Effector memory CD4-positive, alpha-beta T cell (primary cell): ENCODE measurements at places on chromosomes 3 and 15.

GRCh38 chr15:68632101-68632500 lies 53.3 kb downstream of the CORO2B start:
- DNase-seq, result no peak

DNA sequence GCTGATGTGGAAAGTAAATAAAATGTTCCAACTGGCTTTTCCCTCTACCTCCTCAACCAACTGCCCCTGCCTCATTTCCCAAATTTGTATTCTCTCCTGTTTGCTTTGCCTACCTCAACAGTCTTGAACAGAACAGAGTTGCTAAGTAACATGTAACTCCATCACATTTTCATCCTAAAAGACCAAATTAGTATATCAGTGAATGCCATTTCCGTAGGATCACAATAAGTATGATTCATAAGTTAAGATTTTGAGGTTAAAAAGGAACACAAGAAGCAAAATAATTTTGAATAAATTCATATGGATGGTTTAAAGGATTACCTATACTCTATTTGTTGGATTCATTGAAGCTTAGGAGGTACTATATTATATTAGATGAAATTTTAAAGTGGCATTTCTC lies 154.9 kb downstream of the ECT2 start:
- no peak for DNase-seq

DNA sequence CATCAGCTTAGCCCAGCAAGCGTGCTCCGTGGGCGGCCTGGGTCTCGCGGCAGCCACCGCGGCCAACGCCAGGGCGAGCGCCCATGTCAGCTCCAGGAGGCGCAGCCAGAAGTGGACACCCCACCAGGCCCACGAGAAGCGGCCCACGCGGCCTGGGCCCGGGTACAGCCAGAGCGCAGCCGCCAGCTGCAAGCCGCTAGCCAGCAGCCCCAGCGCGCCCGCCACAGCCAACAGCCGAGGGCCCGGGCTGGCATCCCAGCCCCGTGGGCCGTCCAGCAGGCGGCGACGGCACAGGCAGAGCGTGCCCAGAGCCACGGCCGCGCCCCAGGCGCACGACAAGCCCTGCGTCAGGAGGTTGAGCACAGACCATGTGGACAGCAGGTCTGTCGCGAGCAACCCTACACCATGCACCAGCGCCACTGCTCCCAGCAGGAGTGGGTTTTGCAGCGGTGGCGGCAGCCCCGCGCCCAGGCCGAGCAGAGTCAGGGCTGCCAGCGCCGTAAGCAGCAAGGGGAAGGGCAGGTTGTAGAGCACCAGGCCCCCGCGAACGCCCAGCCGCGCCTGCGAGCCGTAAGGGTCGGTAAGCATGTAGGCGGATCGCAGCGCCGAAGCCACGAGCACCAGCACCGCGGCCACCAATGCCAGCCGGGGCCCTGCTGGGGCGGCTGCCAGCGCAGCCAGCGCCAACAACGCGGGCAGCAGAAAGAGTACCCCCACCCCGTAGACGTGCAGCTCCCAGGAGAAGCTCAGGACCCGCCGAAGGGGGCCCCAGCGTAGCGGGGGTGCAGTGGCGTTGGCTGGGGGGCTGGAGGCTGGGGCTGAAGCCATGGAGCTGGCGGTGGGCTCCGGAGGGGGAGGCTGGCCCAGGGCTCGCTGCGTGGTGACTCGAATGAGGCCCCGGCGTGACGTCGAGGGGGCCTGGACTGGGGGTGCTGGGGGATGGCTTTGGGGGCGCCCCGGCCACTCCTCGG lies 4.9 kb downstream of the PRRT3 start:
- DNase-seq, result no peak

DNA sequence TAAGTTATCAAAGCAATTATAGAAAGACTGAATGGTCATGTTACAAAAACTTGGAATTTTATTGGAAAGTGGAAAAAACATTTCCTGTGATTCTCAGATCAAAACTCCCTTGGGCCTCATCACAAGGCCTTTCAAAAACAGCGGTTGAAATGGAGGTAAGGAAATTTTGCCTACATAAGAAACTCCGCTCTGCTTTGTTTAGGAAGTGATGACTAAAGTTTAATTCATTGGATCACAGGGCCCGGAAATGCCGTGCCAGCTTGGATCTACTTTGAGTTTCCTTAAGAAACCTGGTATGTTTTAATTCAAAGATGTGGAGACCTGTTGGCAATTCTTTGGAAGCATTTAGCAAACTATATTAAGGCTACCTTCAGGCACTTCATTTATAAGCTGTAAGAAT lies 143.9 kb upstream of the MME start:
- DNase-seq, result no peak

GRCh38 chr15:45522328-45523165 lies at the start of gene SLC30A4:
SLC30A4 (minus strand) TSS chr15:45522755; CDS start chr15:45522354, 401 bp downstream.
- peak; percentile 54 for DNase-seq

DNA sequence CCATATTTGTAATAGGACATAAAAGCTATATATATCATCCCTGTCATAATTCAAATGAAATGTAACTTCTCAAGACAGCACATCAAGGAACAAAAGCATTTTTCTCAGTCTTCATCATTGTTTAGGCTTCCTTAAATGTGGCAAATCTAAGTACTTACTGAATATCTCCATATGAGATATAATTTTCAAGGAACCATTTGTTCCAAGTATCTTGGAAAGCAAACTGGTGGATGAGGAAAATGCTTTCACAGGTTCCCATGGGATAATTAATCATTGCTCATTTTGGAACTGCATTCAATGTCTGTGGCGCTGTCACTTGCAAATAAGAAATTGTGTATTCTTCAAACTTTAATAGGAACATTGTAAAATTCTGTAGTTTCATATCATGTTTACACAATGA lies 52.6 kb upstream of the ZNF385D start:
- no peak for DNase-seq

DNA sequence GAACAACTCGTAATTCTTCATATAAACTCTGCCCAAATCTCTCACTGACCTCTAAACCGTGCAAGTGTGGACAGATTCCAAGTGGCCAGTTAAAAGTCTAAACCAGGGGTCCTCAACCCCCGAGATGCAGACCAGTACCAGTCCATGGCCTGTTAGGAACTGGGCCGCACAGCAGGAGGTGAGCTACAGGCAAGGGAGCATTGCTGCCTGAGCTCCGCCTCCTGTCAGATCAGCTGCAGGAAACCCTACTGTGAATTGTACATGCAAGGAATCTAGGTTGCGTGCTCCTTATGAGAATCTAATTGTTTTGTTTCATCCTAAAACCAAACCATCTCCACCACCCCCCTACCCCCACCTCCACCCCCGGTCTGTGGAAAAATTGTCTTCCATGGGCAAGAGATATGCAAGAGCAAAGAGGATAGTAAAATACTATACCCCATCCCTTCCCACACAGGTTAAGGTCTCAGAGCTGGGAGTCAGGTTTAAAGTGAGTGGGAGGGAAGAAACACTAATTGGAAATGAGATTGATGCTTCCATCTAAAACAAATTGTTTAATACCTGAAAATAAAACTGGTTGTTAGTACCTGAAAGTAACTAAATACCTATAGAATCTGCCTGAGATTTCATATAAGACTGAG lies 54.0 kb downstream of the POLQ start:
- DNase-seq, result no peak

DNA sequence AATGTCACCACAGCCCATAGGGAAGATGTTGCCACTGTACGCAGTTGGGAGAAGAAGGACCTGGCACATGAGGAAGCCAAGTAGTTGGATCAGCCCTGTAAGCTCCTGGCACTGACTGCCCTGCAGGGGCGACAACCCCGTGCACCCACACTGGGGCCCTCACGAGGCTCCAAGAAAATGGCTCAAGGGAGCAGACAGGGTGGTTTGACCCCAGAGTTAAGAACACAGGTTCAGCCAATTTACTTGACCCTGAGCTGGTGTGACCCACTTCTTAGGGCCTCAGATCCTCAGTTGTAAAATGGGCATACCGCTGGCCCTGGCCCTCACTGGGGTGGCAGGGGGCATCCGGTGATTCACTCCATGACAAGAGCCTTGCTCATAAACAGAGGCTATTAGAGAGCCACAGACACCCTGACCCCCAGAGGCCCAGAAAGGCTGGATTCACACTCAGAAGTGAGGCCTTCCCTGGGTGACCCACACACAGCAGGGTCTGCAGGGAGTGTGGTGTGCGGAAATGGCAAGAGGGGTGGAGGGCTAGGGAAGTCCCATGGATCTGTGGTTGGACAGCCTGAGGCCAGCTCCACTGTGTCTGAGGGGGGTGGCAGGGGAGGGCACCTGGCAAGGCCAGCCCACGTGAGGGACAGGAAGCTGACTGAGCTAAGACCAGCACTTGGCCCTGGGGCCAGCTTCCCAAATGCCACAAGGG lies 1.7 kb upstream of the HHATL start:
- DNase-seq, result no peak

- no peak for DNase-seq
Measured at GRCh38 chr3:179244878-179245277, 6.0 kb downstream of the KCNMB3 start.

GRCh38 chr3:189655617-189656016 lies 24.4 kb downstream of the TP63 start:
- DNase-seq, result no peak

DNA sequence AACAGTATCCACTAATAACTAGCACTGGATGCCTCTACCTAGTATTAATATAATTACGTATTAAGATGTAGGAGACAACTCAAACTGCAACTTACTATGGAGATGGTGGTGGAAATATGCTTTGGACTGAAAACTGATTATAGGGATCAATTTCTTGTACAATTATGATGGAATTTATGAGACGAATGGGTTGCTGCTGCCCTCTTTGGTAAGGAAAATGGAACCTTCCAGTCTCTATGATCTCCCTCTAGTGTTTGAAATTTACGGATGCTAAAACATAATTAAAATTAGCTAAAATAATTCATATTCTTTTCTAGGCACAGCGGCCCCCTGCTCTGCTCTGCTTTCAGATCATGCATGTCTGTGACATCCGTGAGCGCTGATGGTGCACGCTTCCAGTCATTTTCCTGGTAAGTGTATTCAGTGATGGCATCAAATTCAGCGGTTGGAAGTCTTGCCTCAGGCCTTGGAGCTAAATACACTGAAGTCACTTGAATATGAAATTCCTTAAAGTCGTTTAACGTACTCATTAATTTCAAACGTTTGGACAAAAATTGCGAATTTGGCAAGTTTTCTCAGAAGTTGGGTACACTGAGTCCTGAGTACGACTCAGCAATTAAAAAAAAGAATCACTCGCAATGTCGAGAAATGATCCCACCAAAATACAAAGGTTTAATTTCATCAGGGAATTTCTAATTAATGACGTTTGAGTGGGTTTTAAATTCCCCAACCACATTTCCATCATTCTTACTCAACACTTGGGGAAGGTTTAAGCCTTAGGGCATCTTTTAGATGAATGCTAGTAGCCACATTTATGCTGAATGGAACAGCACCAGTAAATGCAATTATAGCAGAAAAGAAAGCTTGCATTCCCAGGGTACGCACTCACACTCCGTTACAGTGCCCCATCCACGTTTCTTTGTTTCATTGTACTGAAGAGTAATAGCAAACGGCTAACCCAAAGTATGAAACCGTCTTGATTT lies 132.6 kb downstream of the NR2F2 start:
- DNase-seq, result no peak

GRCh38 chr3:160127308-160127707 lies 97.9 kb upstream of the C3orf80 start:
- DNase-seq, result no peak

DNA sequence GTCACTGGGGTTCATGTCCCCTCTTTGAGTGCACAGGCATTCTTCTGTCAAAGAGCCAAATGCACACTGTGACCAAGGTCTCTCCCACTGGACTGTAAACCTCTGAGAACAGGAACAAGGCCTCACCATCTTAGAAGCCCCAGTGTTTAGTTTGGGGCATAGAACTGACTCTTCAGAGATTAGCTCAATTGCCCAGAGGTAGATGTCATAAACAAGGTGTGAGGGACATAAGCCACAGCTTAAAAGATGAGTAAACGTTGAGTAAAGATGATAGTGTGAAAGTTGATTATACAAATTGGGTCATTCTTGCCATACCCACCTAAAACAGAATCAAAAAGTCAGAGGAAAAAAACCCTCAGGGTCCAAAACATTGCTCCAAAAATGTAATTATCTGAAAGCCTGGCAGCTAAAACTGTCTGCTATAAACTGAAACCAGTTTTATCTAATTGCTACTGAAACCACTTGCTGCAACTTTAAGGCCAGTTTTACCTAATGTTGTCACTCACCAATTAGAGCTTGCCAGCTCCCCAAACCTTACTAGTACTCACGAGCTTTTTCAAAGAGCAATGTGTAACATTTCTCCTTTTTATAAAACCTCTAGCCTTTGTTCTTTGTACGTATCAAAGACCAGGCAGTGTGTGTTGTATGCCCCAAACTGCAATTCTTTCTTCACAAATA lies 415.2 kb downstream of the RAP2B start:
- DNase-seq, result no peak

GRCh38 chr3:21839176-21839575 lies 88.2 kb upstream of the ZNF385D start:
- no peak for DNase-seq

DNA sequence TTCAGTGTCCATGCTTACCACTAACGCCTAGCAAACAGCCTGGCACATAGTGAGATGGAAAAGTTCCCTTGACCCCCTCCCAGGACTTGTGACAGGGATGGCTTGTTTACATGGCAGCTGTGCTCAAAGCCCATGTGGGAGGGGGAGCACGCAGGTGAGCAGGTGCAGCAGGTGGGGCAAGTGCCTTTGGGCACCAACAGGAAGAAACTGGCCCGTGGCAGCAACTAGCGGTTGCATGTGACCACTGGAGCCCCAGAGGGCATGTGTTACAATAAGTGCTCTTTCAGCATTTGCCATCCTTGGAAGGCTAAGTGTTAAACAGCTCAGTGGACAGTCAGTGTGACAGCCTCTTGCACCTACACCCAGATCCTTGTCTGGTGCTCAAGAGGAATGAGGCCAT lies 734.6 kb downstream of the TUSC7 start:
- no peak for DNase-seq

GRCh38 chr15:31803388-31803884 lies 226.9 kb upstream of the CHRNA7 start:
- DNase-seq, result no peak

DNA sequence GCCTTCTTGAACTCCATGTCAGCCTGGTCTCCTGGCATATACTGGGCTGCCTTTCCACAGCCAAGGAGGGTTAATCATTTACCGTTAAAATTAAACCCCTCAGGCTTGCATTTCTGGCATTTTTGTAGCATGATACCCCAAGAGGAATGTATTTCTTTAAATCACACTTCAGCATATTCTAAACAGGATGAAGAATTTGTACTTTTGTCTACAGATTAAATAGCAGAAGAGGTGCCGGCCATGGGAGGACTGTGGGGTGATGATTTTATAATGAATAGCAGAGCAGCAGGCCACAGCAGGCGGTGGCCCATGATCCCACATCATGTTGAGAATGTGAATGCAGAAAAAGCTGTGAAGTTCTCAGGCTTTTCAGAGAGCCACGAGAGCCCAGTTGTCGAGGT lies 90.2 kb downstream of the ARNT2 start:
- no peak for DNase-seq

- no peak for DNase-seq
Measured at GRCh38 chr3:22284559-22284958, 533.5 kb upstream of the ZNF385D start.

DNA sequence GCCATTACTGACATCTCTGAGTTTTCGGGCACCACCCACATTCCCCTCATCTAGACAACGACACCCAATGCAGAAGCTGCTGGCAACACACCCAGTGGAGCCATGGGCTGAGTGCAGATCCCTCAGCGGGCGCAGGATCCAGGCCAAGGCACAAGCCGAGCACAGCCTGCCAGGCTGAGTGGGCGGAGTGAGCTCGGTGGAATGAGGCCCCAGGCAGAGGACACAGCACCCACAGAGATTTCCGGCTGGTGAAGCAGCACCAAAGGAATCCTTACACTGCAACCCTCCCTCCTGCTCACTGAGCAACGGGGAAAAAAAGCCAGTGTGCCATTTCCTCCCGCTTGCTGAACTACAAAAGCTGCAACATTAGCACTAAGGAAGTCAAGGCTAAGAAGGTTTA lies 34.3 kb downstream of the ZMAT3 start:
- no peak for DNase-seq
